ENCODE measurements at places on chromosomes 2 and 18. TPM values are rescaled to one million over a fixed set of nuclear protein-coding genes. Genes with fewer than 3 reads are reported as not detected.

PARD6G gene
- 1.1 TPM for total RNA-seq

YES1 gene
- 17.6 TPM for total RNA-seq

FAM228A gene
- total RNA-seq, result 0.22 TPM

CFAP53 gene
- 0.47 TPM for total RNA-seq

SFT2D3 gene
- total RNA-seq, result 8.9 TPM

PPIG gene
- total RNA-seq, result 83.4 TPM

IGFBP2 gene
- not detected for total RNA-seq

CYRIA gene
- total RNA-seq, result 1.3 TPM

GPR45 gene
- not detected for total RNA-seq

WDR35 gene
- 2.8 TPM for total RNA-seq

SP140 gene
- 55.1 TPM for total RNA-seq

NDC80 gene
- 7.5 TPM for total RNA-seq

LHCGR gene
- total RNA-seq, result not detected

C2orf15 gene
- 2.1 TPM for total RNA-seq

CCDC85A gene
- not detected for total RNA-seq

TCF23 gene
- not detected for total RNA-seq

SIX3 gene
- total RNA-seq, result not detected

INHA gene
- not detected for total RNA-seq

CAD gene
- total RNA-seq, result 20.3 TPM

LRP2 gene
- 0.03 TPM for total RNA-seq

RUFY4 gene
- total RNA-seq, result 0.78 TPM

NOSTRIN gene
- 0.92 TPM for total RNA-seq

ABCB11 gene
- total RNA-seq, result not detected

VIL1 gene
- total RNA-seq, result 0.20 TPM

WNT10A gene
- total RNA-seq, result 4.8 TPM

LYPD6 gene
- total RNA-seq, result not detected

NEURL3 gene
- not detected for total RNA-seq

IL1RL2 gene
- not detected for total RNA-seq

TRABD2A gene
- total RNA-seq, result 166 TPM

ALKAL2 gene
- not detected for total RNA-seq

SLC66A3 gene
- 7.3 TPM for total RNA-seq

CHN1 gene
- total RNA-seq, result 5.3 TPM

VSNL1 gene
- total RNA-seq, result not detected

TUBB8B gene
- total RNA-seq, result not detected

ASIC4 gene
- 0.08 TPM for total RNA-seq

COL6A3 gene
- total RNA-seq, result 1.3 TPM

GKN1 gene
- not detected for total RNA-seq

MTIF2 gene
- 13.0 TPM for total RNA-seq

NBEAL1 gene
- total RNA-seq, result 11.2 TPM

TRMT61B gene
- total RNA-seq, result 18.7 TPM

CPLX4 gene
- total RNA-seq, result not detected

SKA1 gene
- 0.20 TPM for total RNA-seq

M1AP gene
- not detected for total RNA-seq

KRTCAP3 gene
- 11.5 TPM for total RNA-seq

EPAS1 gene
- 4.2 TPM for total RNA-seq

Measured in CD4-positive, alpha-beta T cell (primary cell).